ENCODE measurements at places on chromosomes 16 and 17.

DNA sequence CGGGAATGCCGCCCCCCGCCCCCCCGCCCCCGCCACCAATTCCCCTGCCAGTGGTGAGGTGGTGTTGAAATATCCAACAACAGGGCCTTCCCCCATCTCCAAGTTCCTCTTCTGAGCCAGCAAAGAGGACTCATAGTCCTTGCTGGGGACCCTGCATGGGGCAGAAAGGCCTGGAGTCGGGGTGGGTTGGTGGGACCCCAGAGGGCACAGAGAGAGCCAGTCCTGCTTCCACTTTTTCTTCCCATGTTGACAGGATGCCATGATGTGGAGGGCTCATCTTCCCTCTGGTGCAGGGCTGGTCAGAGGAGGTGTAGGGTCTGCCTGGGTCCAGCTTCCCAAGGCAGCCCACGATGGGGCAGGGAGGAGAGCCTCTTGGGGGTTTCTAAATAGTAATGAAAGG lies 49.0 kb upstream of the PIK3R6 start:
- no peak for DNase-seq

- DNase-seq: no peak
Observed at GRCh38 chr17:885971-886571, 93.5 kb downstream of the NXN start.

GRCh38 chr16:4561596-4561995 lies 5.5 kb downstream of the C16orf96 start:
- no peak for DNase-seq

- no peak for DNase-seq
Observed at GRCh38 chr16:65212240-65212639, 90.4 kb upstream of the CDH11 start.

GRCh38 chr16:79253100-79253631 lies 347.4 kb downstream of the MAF start:
- DNase-seq: no peak

GRCh38 chr17:10727192-10727591 lies 2.6 kb downstream of the TMEM220 start:
- no peak for DNase-seq

DNA sequence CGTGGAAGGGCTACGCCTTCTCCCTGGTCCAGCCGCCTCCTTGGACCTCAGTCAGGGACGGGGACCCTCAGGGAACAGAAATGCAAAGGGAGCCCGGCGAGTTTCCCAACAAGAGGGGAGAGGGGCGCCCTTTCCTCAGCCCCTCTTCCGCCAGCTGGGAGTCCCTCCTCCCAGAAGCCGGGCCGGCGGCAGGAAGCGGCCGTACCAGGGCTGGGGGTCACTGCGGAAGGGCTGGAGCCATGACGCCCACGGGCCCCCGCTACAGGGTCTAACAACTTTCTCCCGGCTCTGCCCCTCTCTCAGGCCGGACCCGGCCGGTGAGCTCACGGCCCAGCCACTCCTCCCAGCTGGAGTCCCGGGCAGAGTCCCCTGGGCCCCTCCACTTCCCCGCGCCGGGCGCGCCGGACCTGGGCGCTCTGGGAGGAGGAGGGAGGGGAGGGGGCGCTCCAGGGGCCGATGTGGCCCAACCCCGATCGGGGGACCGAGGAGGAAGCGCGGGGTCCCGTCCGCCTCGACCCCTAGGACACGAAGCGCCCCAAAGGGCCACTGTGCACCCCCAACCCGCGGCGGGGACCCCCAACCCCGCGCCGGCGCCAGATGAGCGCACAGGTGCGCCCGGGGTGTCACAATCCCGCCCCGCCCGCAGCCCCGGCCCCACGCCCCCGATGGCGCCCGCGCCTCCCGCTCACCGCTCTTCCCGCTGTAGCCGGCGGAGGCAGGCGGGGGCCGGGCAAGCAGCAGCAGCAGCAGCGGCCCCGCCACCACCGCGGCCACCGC lies 578 bp downstream of the PGAP6 start:
- DNase-seq: no peak

DNA sequence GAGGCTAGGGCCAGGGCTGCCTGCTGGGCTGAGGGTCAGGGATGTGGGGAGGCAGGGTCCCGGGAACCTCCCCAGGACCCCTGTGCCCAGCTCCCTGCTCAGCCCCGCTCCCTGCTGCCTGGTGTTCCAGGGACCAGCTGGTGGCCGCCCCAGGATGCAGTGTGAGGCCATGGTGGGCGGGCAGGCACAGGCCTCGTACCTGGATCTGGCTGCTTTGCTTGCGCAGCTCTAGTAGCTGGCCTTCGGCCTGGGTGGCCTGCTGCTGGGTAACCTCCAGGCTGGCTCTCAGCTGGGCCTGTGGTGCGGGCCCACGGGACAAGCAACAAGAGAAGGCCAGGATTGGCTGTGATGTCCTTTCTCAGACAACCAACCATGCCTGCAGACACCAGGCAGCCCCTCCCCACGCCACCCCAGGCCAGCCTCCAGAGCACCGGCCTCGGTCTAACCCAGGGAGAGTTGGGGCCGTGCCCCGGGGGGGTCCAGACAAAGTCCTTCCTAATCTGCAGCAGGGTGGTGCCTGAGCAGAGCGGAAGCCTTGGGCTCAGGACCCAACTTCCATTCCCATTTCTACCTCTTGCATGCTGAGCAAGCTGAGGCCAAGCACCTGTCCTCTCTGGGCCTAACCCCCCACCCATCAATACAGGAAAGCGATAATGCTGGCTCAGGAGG lies 4.1 kb downstream of the TRIM65 start:
- DNase-seq: no peak

GRCh38 chr16:13438064-13438463 lies 481.9 kb upstream of the ERCC4 start:
- no peak for DNase-seq

- DNase-seq: no peak
Observed at GRCh38 chr17:77946900-77947645, 11.4 kb upstream of the TNRC6C start.

DNA sequence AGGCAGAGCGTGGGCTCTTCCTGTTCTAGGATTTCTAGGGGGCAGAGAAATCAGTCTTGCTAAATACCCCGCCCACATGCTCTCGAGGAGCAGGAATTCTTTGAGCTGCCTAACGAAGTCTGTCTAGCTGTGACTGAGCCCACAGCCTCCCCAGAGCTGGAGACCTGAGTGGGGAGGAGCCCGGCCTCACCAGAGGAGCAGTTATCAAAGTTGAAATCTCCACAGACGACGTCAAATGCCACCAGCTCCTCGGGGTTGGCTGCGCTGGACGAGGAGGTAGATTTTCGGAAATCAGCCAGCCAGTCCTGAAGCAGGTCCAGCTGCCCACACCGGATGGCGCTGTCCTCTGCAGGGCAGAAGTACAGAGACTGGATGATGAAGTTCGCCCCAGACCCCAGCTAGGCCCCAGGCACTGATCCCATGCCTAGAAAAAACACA lies 53.8 kb downstream of the PRMT7 start:
- no peak for DNase-seq

DNA sequence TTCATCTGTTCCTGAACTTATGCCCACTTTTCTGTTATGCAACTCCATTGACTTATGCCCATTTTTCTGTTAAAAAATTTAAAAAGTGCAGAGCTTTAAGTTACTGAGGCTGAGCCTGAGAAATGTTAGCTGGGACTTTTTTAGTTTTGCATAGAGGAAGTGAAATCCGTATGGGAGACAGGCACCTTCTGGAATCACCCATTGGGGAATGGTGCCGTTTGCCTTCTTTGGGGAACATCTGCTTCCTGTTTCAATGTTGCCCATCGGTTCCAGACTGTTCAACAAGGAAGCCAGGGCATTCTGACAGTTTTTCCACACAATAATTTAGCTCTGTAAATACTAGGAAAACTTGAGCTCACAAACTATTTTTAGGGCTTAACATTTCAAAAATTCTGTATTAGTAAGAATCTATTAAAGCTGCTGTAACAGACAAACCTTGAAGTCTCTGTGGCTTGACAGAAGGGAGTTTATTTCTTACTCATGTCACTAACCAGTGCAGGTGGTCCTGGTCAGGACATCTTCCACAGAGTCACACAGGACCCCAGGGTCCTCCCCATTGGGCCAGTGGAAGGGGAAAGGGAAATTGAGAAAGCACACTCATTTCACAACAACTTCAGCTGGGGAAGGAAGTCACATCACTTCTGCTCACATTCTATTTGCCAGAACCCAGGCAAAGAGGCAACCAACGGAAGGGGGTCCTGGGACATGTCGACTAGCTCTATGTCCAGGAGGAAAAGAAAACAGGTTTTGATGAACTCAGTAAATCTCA lies 17.2 kb downstream of the PRKCB start:
- DNase-seq: no peak

GRCh38 chr16:56894331-56894917 lies 29.4 kb downstream of the SLC12A3 start:
- no peak for DNase-seq

DNA sequence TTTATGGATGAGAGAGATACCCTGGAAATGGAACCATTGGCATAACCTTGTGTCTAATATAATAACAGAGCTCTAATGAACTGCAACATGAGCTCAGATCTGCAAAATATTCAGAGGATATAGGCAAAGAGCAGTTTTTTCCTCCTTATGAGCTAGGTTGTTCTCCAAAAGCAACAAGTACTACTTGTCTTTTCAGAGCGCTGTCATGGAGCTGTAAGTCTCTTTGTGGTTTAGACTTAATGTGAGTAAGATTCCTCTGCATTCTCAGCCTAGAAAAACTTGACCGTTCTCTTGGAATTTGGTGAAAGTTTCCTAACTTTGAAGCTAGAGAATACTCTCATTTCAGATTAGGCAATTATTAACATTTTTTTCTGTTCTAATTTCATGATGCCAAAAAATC lies 85.2 kb downstream of the FTO start:
- no peak for DNase-seq

GRCh38 chr17:81164371-81165245 lies 699 bp upstream of the PVALEF start:
- no peak for DNase-seq

GRCh38 chr16:66656547-66656946 lies 40.0 kb downstream of the CMTM4 start:
- DNase-seq: no peak

DNA sequence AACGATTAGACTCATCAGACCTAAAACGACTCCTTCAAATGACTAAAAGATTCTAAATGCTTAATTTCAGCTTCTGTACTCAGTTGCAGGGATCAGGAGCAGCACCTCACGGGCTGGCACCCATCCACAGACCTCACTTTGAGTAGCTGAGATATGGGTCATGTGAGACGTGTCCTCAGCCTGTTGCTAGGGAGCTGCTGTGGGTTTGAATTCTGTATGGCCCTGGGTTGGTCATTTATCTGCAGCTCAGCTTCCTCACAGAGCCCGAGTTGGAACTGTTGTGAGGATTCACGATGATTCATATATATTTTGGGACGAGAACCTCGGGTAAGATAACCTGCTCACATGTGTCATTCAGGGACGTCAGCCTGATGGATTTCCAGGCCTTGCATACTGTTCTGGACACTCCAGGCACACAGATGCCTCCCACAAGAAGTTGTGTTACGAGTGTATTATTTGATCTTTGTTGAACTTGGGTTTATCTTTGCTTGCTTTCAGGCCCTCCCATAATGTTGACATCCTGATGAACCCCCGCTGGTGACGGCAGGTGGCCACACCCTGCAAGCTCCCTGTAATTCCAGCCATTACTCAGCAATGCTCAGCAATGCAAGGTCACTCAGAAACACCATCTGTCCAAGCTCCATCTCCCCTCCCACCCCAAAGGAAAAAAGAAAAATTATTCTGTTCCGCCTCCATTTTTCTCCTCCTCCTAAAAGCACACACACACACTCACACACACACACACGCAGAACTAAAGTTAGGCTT lies 137.6 kb downstream of the RBFOX3 start:
- no peak for DNase-seq

GRCh38 chr16:67396159-67397035 lies 3.1 kb upstream of the TPPP3 start:
- DNase-seq: no peak

DNA sequence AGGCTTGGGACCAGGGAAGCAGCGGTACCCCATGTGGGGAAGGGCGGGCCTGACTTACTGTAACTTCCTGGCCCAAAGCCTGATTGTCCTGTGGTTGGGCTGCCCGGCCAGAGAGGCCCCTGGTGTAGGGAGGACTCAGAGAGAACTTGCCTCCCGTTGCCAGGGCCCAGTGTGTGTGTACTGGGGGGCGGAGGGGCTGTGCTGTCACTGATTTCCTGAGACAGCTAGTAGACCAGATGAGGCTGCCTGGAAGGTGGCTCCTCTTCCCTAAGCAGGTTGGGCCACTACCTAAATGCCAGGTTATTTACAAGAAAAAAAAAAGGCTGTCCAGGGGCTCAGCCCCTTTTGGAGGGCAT lies 16.7 kb downstream of the SOCS3 start:
- no peak for DNase-seq

GRCh38 chr17:63414222-63414621 lies 31.9 kb downstream of the CYB561 start:
- no peak for DNase-seq

- peak; percentile 72 for DNase-seq
Observed at GRCh38 chr17:4263282-4264215, at the start of gene ANKFY1. Gene ANKFY1, minus strand, starts transcription at chr17:4263979. Its CDS starts 38 bp downstream, at chr17:4263941.

DNA sequence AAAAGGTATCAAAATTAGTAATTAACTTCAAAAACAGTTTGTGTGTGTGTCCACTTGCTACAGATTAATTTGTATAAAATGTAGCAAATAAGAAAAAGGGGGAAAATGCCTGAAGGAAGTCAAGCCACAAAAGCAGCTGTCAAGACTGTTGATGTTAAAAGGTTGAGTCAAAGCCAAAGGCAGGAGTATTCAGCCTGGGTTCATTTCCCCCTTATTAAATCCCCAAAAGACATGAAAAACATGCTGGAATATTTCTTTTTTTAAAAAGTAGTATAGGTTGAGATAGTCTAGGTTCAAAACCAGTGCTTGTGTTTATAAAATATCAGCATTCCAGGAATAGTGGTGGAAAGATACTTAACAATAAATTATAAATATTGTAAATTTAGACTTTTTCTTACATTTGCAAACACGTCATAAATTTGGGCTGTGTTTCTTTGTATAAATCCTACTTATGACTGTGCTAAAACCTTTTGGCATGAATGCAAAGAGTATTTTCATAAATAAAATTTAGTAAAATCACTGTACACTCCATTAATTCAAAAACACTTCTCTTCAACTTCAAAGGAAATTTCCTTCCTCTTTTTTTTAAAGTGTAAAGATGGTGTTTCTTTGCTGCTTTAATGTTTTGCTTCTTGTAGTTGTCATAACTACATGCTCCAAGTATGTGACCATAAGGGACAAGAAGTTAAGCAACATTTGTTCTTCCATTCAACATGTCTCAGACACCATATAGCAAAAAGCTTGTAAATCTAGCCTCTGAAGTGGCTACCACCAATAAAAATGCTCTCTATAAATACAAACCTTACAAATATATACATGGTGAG lies 72.0 kb downstream of the SKAP1 start:
- DNase-seq: no peak

- no peak for DNase-seq
Observed at GRCh38 chr16:79970551-79971236, 370.2 kb upstream of the MAF start.

Data from iPS DF 19.7 (cell line).